ENCODE measurements at places on chromosomes 1 and 21.

DNA sequence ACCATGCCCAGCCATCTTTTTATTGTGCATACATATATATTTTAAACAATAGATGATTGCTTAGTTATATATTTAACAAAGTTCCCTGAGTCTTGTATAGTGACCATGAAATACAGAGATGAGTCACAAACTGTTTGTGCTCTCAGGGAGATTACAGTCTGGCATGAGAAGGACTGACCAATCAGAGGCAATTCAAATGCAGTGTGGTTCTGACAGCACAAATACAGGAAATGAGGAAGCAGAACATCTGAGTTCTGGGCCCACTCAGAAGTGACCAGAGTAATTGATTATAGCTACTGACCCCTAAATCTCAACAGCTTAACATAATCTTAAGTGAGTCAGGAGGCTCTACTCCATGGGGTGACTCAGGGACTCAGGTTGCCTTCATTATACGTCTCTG, 534.5 kb downstream of the OMA1 start:
- no peak for DNase-seq

- DNase-seq = no peak
These were observed 114.8 kb upstream of the NCAM2 start for GRCh38 chr21:20883408-20883800.

- DNase-seq = no peak
These were observed 409.5 kb upstream of the ADGRL2 start for GRCh38 chr1:81391125-81391828.

GRCh38 chr1:23619299-23620188, 60.2 kb upstream of the ID3 start:
- DNase-seq = peak; percentile 90

- no peak for DNase-seq
These were observed 792.3 kb upstream of the ADAMTS5 start for GRCh38 chr21:27759091-27759659.

DNA sequence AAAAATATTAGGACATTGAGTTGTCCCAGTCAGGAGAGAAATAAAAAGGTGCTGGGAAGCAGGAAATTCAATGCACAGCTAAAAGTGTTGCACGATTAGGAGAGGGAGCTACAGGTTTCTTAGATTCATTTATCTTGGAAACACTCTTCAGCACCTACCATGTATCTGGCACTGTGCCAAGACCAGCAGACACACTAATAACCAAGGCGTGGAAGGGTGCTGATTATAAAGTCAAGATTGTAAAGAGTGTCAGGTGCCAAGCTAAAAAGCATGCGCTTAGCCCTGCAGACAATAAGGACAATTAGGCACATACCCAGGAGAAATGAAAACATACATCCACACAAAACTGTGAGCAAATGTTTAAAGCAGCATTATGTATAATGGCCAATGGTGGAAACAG, 129.9 kb downstream of the DSCAM start:
- no peak for DNase-seq

DNA sequence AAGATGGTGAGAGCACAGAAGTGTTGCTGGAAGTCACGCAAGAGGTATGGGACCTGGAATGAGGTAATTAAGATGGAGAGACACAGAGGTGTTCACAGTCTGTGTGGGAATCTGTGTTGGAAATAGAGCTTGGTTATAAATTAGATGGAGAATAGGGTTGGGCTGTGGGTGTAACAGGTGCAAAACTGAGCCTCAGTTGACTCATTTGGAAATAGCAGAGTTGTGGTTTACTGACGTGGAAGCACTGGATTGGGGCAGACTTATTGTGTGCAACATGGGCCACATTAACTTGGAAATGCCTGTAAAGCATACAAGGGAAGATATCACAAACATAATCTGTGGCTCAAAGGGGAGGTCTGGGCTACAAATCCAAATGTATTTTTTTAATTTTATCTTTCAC, 13.0 kb downstream of the CAMSAP2 start:
- peak; percentile 63 for DNase-seq

DNA sequence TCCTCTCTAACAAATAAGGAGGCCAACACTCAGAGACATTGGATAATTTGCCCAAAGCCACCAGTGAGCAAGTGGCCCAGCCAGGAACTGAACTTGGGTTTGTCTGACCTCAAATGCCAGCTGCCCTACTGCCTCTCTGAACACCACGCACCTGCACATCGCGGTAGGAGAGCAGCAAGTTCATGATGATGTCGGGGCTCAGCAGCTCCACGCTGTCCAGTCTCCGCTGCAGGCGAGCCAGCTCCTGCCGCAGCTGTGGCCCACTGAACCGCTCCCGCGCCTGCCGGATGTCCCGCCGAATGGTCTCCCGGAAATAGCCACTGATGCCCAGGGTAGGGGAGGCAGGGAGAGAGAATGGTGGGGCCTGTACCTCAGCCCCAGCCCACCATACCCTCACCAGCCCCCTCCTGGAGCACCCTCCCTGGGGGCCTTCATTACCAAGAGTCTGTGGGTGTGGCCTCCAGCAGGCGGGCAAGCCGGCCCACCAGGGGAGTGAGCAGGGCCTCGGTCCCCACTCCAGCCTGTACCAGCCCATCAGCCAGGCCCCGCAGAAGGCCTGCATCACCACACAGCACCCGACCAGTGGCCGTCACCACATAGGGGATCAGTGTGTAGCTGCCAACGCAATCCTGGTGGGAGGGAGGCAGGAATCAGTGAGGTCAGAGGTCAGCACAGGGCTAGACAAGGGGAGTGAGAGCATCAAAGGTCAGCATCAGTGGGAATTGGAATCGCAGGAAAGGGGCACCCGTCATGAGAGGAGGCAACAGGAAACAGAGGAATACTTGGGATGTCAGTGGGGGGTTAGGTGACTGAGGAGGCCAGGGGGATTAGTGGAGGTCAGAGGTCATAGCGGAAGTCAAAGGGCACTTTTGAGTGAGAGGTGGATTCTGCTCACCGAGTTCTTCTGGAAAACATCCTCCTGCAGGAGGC, 2.7 kb downstream of the MAP3K6 start:
- no peak for DNase-seq

- no peak for DNase-seq
These were observed 228.4 kb upstream of the DMRTA2 start for GRCh38 chr1:50651476-50652263.

DNA sequence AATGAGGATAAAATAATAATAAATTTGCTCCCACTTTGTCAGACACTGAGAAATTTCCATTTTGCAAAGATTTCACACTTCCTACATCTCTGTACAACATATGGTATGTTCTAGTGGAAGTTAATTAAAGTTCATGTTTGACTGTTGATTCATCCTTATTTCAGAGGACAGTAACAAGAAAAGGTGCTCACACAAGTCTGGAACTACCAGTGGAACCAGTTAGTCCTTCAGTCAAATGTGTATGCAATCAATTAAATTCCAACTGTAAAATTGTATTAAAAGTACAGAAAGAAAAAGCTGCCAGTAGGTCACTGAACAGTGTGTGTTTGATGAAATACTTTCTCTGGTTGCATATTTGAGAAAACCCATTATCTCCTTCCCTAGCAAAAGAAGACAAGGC, 496.0 kb upstream of the PKN2 start:
- no peak for DNase-seq

DNA sequence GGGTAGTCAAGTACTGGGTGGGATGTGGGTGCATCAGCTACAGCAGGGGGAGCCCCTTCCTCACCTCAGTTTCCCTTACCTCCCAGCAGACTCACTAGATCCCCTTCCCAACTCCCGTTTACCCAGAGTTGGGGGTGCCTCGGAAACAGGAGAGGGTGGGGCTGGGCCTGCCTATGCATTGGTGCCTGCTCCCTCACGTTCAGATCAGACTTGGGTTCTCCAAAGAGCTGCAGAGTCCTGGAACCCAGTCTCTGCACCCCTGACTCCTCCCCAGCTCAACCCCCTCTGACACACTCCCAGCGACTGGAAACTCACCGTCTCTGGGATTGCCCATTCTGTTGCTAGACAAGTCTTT, 6.0 kb downstream of the FOXO6 start:
- DNase-seq = no peak

GRCh38 chr1:54409156-54410142, 3.3 kb upstream of the SSBP3 start:
- DNase-seq = peak; percentile 59

- no peak for DNase-seq
These were observed 1.2 kb downstream of the SCAF4 start for GRCh38 chr21:31730712-31731055.

GRCh38 chr1:202193614-202194327, at the start of gene LGR6:
LGR6 (plus strand) TSS chr1:202193799; CDS start chr1:202193990, 191 bp downstream.
- no peak for DNase-seq

GRCh38 chr1:10250663-10251062, 40.3 kb downstream of the KIF1B start:
- no peak for DNase-seq

DNA sequence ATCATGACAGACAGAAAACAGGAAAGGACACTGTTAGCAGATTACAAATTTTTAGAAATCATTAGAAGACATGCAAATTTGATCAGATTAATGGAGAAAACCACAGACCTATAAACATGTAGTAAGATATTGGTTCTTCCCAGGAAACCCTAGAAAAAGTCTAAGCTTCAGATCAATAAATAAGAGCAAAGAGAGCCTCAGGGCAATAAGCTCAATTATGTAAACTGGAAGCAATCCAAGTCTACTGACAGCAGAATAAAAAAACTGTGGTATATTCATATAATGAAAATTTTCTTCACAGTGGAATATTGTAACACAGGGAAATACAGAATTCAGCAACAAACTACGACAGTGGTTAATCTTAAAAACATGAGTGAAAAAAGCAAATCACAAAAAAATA, 36.3 kb downstream of the NRDC start:
- DNase-seq = no peak

GRCh38 chr1:14320986-14321385, 277.5 kb upstream of the KAZN start:
- DNase-seq = no peak

GRCh38 chr1:178241837-178242236, 147.9 kb downstream of the RASAL2 start:
- DNase-seq = no peak

DNA sequence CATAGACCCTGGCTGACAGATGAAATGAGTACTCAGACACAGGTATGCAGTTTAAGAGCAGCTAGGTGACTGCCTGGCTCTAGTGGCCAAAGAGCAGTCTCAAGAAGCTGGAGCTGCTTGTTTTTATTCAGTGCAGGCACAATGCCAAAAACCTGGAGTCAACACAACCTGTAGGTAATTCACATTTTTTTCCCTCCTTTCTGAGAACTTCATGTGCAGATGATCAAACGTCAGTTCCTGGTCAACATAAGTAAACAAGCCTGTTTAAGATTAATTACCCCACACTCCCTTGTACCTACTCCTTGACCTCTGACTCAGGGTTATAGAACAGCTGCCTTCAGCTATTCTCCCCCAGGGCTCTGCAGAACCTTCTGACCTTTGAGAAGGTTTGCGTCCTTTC, 17.3 kb upstream of the ACADM start:
- no peak for DNase-seq

- no peak for DNase-seq
These were observed 468.1 kb downstream of the RPS6KC1 start for GRCh38 chr1:213519098-213519497.

DNA sequence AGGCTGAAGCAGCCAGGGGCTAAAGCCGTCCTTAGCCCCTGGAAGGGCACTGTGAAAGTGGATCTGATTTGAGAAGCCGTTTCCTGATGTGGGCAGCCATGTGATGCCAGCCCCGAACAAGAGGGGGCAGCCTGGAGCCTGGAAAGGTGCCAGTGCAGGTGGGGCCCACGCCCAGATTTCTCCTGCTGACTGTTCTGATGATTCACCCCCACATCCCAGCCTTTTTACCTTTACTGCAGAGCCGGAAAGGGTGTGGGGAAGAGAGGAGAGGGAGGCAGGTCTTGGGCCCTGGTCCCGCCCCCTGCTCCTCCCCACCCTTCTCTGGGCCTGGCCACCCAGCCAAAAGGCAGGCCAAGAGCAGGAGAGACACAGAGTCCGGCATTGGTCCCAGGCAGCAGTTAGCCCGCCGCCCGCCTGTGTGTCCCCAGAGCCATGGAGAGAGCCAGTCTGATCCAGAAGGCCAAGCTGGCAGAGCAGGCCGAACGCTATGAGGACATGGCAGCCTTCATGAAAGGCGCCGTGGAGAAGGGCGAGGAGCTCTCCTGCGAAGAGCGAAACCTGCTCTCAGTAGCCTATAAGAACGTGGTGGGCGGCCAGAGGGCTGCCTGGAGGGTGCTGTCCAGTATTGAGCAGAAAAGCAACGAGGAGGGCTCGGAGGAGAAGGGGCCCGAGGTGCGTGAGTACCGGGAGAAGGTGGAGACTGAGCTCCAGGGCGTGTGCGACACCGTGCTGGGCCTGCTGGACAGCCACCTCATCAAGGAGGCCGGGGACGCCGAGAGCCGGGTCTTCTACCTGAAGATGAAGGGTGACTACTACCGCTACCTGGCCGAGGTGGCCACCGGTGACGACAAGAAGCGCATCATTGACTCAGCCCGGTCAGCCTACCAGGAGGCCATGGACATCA, at the start of gene SFN:
SFN (plus strand) TSS at position 369 of the 904 bp plus-strand sequence; CDS start at position 433, 64 bp downstream.
- DNase-seq = peak; percentile 82

GRCh38 chr1:213110349-213111300, 59.6 kb downstream of the RPS6KC1 start:
- DNase-seq = no peak

- DNase-seq = no peak
These were observed 90.4 kb downstream of the HHAT start for GRCh38 chr1:210418863-210419650.

DNA sequence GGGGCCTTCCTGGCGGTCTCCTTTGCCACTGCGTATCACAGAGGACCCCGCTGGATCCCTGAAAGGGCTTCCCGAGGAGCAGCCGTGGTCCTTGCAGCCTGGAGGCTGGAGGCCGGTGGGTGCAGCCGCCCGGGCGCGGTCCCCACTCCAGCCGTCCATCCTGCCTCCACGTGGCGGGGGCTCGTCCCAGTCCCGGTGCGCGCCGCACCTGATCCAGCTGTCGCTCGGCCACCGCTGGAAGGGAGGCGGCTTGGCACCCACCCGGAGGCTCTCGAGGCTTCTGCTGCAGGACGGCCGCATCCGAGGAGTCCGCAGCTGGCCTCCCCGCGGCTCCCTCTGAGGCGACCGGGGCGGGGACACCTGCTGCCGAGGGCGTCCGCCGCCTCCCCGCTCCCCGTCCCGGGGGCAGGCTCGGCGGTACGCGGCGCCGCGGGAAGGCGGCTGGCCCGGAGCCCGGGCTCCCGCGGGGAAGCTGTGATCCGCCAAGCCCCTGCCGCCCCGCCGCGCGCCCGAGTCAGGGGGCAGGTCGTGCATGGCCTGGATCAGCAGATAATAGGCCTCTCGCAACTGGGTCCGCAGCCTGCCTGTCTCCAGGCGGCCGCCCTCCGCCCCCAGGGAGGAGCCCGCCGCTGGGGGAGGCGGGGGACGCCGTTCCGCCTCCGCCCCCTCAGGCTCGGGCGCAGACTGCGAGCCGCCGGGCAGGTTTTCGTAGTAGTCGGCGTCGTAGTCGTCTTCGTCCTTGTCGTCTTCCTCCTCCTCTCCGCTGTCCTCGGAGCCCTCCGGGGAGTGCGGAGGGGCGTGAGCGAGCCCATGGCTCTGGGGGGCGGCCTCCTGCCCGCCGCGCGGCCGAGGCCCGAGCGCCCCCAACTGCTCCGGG, at the start of gene SYDE2:
SYDE2 (minus strand) TSS at position 554 of the 877 bp plus-strand sequence; CDS start at position 534, 20 bp downstream.
- DNase-seq = peak; percentile 76
